ENCODE measurements at places on chromosomes 1 and 21.

DNA sequence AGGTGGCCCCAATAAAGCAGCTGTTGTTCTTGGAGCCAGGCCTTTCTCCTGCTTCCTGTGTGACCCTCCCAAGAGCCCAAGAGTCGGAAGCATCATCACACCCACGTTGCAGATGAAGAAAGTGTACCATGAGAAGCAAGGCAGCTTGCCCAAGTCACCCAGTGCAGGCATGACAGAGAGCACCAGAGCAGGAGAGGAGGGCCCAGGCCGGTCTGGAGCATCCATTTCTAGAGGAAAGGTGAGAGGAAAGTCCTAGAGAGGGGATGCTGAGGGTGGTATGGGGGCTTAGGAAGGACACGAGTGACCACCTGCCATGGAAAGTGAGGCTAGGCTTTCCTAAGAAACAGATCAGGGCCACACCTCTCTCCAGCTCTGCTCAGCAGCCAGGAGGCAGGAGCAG lies 47.0 kb downstream of the C1orf198 start:
- no peak for DNase-seq

DNA sequence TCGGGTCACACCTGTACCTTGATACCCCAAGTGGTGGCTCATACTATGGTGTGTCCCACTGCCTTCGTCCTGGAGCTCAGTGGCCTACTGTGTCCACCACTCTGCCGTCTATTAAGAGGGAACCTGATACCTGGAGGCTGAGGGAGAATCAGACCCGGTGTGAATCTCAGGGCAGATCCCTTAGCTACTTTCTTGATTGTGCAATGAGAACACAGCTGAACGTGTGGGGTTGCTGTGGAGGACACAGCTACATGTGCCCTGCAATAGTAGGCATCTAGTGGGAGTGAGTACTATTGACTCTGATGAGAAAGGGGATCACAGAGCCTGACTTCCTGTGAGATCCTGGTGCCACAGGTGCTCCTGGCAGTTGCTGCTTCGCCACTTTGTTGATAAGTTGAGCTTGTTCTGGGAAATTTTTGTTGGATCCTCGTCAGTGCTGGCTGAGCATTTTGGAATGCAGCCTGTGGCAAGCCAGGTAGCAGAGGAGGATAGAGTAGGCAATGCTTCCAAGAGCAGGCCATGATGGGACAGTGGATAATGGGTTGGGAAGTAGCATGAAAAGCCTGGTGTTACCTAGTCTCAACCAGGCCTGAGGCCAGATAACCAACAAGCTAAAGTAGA lies 28.2 kb upstream of the MPZL1 start:
- no peak for DNase-seq

GRCh38 chr1:4275083-4275482 lies 375.0 kb upstream of the C1orf174 start:
- no peak for DNase-seq

DNA sequence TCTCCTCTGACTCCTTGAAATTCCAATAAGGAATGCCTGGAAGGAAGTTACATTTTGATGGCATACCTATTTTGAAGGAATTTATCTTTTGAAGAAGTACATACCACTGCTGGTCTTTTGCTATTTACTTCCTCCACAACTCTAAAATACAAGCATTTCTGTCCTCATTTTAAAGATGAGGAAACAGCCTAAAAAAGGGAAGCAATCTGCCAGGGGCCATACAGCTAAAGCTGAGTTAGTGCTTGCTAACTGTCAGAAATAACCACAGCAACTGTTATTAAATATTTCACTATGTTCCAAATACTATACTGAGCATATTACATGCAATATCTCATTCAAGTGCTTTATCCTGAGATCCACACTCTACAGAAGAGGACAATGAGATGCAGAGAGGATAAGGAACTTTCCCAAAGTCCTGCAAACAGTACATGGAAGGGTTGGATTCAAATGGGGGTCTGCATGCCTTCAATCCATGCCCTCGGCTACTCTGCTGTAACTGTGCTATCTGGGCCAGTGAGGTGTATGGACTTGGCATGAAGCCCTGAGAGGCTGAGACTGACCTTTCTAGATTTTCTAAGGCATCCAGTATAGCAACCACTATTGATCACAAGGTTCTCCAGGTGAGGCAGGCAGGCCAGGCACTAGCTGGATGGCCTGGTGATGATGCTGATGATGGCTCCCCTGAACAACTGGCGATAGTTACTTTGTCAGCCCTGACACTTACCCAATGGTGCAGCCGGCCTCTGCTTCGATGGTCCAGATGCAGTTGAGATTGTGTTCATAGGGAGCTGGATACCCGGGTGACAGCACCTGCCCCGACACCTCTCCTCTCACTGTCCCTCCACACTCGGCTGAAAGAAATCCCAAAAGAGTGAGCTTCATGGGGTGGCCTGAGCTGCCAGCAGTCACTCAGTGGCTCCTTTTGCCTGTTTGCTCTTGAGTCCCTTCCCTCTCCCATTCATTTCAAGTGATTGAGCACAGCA lies 171.4 kb upstream of the HMGB4 start:
- DNase-seq, result no peak

DNA sequence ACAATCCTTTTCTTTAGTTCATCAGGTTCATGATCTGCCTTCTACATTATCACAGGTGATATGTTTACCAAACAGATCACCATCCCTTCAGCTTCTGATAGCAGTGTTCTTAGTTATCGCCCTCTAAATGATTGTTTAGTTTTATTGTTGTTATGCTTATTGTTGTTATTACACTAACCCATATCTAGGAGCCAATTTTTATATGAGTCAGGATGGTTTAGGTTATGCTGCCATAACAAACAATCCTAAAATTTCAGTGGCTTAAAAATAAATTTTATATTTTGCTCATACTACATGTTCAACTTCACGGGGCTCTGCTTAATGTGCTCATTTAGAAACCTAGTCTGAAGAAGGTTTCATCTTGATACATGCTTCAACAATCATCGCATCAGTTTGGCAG lies 4.4 kb upstream of the JUN start:
- no peak for DNase-seq

DNA sequence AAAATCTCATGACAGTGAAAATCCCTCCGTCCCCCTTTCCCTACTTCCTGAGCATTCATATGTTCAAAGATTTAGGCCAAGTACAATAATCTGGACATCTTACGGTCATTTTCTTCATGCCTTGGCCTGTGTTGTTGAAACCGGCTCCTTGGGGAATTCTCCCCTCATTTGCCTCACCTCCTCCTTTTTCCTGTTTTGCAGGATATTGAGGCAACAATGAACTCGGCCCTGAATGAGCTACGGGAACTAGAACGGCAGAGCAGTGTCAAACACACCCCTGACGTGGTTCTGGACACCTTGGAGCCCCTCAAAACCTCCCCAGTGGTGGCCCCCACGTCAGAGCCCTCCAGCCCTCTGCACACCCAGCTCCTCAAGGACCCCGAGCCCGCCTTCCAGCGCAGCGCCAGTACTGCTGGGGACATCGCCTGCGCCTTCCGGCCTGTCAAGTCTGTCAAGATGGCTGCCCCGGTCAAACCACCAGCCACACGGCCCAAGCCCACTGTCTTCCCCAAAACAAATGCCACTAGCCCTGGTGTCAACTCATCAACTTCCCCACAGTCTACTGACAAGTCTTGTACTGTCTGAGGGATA lies 9.3 kb upstream of the IKBKE start:
- no peak for DNase-seq

DNA sequence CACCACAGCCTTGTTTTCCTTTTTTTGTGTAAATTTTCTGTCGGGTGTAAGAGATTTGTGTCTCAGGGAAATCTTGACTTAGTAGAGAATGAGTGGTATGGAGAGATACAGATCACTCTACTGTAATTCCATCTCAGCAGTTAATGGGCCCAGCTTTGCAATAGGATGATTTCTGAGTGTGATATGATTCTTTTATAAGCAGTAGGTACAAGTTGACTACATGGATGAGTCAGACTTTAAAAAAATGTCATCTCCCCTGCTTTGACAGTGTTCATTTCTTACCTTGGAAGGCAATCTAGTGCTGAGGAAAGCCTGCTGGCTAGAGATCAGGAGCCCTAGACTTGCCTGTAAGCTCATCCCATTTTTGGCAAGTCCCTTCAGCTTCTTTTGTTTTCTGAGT lies 261.9 kb downstream of the RYR2 start:
- DNase-seq, result no peak

DNA sequence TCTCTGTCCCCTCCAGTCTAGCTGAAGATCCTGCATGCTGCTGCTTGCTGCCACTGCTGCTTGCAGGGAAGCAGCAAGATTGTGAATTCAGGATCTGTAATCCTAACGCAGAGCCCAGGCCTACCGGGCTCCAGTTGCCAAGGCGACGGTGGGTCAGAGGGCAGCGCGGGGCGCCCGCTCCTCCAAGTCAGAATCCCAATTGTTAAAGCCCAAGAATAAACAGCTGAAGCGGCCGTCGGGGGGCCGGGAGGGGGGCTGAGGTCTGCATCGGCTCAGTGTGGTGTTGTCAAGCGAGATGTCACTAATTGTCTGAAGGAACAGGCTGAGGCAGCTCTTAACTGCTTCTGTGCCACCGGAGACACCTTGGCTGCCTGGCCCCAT lies 36.8 kb downstream of the AHDC1 start:
- no peak for DNase-seq

DNA sequence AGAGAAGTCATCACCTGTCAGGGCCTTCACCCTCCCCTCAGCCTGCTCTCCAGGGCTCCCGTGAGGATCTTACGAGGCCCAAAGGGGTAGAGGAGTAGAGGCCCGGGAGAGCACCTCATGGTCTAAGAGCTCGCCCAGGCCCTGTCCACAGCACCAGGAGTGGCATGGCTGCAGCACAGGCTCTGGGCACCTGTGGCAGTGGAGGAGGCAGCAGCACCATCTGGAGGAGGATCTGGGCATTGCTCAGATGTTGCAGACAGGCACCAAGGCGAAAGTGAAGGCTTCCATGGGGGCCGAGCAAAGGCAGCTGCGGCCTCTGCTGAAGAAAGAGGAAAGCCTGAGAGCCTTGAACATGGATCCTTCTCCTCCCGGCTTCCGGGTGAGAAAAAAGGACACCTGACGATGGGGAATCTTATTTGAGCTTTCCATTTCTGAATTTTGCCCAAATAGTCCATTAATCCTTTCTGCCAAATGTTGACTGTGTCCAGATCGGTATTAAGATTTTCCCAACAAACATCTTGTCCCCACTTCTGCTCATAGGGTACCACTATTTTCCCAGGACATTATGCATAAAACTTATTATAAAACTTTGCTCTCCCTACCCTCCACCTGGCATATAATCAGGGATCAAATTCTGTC lies 604.7 kb downstream of the PTPRC start:
- DNase-seq, result no peak
